ENCODE measurements at places on chromosomes 12 and 14.

DNA sequence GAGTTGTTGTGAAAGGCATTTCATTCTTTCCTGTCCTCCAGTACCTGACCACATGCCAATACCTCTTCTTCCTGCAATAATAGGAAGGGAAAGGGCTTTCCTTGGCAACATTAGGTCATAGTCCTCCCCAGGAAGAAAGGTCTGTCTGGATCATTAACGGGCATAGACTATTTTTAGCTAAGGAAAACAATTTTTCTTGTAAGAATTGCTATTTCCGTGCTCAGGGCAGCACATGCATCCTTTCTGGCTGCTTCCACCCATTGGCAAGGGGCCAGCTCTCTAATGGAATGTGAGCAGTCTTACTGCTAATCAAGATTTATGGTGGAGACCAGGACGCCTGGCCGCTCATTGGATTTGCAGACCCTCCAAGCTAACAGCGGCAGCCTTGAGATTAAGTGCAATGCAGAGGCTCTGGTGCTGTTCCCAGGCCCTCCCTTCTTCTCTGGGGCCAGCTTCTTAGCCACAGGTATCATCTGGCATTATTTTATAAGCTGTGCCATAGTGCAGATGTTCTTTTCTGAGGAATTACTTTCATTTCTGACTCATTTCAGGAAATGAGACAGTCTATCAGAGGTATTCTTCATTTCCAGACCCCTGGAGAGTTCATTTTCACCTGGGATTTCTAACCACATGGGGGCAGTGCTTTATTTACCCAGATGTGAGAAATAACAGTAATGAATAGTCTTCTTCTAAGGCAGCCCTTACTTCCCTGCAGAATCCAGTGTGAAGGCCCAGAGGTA, 52.9 kb downstream of the ANO6 start:
- DNase-seq, result peak; percentile 94

DNA sequence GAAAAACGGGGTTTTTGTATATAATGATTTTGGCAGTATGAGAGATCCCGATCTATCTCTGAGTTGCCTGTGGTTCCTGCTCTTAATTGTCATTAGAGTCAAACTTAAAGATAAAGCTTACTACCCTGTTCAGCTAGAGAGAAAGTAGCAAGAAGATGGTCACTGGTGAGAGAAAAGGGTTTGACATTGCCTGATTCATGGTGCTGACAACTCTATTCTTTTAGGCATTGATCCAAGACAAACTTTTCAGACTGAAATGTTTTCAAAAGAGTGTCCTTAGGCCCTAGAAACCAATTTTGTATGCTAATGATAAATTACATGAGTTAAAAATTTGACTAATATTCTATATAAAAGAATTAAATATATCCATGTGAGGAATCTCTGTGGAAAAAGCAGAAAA, 35.1 kb downstream of the PELI2 start:
- DNase-seq, result no peak

GRCh38 chr14:25150934-25151790, 101.2 kb upstream of the STXBP6 start:
- peak; percentile 87 for DNase-seq

DNA sequence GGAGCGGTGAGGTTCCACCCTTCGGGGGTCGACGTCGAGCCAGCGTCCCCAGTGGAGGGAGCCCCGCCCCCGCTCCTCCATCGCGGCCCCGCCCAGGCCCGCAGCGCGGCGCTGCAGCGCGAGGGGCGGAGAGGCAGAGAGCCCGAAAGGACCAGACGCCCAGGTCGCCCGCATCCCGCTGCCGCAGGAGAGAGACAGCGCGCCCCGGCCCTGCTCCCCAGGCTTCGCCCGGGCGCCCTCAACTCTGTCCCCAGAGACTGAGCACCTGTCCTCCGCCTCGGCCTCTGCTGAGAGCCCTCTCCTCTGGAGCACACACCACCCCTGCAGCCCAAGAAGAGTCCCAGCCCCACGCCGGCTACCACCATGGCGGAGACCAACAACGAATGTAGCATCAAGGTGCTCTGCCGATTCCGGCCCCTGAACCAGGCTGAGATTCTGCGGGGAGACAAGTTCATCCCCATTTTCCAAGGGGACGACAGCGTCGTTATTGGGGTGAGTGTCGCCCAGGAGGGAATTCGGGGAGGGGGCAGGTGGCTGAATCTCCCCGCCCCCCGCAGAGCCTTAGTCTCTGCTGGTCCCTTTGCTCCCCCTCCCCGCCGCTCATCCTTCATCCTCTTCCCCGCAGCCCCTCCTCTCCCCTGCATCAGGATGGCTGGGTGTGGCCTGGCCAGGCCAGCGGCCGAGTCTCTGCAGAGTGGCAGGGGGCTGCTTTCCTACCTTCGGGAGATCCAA, at the start of gene KIF5A:
Gene KIF5A (plus strand): TSS at position 136 of the 732 bp plus-strand sequence. CDS start 228 bp downstream, at position 364.
- peak; percentile 62 for DNase-seq

DNA sequence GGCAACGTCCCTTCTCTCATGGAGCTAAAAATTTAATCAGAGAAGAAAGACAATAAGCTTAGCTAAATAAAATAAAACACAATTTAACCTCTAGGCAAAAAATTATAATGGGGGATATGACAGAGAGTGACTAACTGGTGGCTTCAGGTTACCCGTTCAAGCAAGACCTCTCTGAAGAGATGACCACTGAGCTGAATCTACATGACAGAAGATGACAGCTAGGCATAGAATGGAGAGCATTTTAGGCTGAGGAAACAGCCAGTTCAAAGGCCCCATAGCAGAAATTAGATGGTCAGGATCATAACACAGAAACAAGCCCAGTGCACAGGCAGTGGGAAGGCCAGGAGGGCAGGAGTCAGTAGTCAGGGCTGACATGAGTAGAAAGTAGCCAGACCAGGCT, 1094.3 kb downstream of the VRK1 start:
- DNase-seq, result no peak

DNA sequence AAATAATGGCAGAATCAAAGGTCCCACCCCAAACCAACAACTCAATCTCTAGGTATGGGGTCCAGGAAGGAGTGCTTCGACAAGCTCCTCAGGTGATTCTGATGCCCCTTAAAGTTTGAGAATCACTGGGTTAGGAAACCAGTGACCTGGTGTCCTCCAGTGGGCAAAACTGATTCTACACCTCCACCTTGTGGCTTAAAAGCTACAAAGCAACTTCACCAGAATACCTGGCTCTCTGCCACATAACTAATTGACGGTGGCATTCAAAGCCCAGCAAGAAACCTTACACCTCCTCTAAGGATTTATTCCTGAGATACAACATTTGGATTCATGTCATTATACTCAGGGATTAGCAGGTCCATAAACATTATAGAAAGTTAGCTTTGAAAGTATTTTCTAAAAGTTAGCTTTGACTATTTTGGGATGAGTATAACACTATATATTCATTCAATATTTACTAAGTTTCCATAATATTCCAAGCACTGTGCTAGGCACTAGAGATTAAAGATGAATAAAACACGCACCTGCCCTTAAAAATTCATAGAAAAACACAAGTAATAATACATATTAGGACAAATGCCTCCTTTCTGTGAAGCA, 45.4 kb downstream of the DCAF5 start:
- peak; percentile 87 for DNase-seq

DNA sequence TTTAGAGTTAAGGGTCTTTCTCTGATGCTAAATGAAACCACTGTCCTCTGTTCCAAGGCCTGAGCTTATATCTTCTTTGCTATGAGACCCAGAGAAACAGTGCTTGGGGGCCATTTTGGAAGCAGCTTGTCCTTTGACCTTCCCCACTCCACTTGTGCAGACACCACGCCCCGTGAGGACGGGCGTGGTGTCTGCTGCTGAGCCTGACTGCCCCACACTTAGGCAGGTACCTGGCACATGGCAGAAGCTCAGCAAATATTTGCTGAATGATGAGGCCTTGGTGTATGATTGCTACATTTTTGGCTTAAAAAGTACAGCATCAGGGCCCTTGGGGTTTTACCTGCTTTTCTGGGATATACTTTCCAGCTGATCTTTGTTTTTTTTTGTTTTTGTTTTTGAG, 69.9 kb downstream of the RASSF3 start:
- DNase-seq, result no peak

- no peak for DNase-seq
Observed at GRCh38 chr14:65991104-65991503, 495.1 kb upstream of the CCDC196 start.

DNA sequence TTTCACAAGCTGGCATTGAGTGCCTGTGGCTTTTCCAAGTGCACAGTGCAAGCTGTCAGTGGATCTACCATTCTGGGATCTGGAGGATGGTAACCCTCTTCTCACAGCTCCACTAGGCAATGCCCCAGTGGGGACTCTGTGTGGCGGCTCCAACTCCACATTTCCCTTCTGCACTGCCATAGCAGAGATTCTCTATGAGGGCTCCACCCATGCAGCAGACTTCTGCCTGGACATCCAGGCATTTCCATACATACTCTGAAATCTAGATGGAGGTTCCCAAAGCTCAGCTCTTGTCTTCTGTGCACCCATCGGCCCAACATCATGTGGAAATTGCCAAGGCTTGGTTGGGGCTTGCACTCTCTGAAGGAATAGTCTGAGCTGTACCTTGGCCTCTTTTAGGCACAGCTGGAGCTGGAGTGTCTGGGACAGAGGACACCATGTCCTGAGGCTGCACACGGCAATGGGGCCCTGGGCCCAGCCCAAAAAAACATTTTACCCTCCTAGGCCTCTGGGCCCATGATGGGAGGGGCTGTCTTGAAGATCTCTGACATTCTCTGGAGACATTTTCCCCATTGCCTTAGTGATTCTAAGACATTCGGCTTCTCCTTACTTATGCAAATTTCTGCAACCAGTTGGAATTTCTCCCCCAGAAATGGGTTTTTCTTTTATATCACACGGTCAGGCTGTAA, 313.3 kb upstream of the SFSWAP start:
- no peak for DNase-seq

GRCh38 chr14:90574188-90575131, 177.6 kb downstream of the CALM1 start:
- no peak for DNase-seq

- no peak for DNase-seq
Observed at GRCh38 chr12:19830446-19830845, 391.2 kb downstream of the AEBP2 start.

DNA sequence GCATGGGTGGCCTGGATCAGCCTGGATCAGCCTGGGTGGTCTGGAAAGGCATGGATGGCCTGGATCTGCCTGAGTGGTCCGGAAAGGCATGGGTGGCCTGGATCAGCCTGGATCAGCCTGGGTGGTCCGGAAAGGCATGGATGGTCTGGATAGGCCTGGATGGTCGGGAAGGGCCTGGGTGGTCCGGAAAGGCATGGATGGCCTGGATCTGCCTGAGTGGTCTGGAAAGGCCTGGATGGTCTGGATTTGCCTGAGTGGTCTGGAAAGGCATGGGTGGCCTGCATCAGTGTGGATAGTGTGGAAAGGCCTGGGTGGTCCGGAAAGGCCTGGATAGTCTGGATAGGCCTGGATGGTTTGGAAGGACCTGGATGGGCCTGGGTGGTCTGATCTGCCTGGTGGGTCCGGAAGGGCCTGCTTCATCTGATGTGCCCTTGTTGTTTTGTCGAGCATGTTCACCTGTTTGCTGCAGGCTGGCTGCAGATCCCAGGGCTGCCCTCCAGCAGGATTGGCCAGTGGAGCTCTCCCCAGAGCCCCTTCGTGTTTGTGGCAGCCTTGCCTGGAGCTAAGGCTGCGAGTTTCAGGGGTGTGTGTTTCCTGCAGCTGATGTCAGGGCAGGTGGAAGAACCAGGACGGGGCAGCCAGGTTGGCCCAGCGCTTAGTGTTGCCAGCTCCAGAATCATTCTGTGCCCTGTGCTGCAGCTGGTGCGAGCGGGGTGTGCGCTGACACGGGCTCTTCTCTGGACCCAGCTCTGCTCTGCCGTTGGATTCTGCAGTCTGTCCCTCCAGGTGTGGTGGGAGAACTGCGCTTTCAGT, 19.3 kb upstream of the TEX22 start:
- DNase-seq, result no peak

GRCh38 chr14:94888121-94888520, 118.2 kb upstream of the GSC start:
- no peak for DNase-seq

- peak; percentile 44 for DNase-seq
Observed at GRCh38 chr14:46344327-46344937, 307.1 kb downstream of the RPL10L start.

DNA sequence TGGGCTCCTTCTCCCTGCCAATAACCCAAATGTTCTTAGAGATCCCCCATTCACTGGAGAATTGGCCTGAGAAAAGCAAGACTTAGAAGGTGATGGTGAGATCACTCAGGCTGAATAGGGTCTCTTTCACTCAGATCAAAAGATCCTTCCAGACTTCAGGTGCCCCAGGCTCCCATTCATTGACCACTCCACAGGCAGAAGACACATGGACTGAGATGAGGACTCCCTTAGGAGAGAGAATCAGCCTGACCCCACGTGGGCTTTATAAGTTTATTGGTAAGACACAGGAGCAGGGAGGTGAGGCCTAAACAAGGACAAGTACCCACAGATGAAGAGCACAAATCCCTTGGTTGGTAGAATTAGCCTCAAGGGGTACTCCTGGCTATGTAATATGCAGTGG, 6.1 kb upstream of the KRT72 start:
- DNase-seq, result no peak

DNA sequence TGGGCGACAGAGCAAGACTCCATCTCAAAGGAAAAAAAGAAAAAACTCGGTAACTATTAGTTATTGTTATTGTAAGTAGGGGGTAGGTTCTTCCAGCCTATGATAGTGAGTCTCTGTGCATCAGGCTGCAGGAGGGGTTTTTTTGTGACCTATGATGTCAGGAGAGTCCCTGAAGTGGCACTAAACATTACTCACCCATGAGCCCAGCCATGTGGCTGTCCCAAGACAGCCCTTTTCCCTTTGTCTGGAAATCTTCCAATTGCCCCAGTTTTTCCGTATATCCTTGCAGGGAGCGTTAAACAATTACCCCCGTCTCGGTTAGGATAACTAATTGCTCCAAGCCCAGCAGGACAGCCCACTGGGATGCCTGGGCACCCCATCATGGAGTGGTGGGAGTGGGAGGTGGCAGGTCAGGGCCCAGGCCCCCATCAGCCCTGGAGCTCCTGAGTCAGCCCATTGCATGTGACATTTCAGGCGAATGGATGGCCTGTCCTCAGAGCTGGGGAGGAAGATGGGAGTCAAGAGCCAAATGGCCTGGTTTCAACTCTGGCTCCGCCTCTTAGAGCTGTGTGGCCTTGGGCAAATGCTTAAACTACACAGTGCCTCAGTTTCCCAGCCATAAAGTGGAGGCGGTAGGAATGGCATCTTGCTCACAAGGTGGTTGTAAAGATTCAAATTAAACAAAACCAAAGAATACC, 16.4 kb downstream of the PHETA1 start:
- no peak for DNase-seq

GRCh38 chr12:9758119-9758518, 2.6 kb downstream of the CD69 start:
- no peak for DNase-seq

DNA sequence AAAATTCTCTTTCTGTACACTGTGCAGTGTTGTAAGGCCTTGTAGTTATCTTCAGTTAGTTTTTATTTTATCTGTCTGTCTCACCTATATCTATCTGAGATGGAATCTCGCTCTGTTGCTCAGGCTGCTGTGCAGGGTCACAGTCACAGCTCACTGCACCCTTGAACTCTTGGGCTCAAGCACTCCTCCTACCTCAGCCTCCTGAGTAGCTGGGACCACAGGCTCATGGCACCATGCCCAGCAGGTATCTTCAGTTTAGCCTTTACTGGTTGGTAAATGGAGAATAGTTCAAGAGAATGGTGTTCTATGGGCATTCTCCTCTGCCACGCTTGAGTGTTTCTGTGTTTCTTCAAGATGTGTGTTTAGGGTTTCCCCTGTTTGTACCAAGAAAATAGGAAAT, 13.6 kb downstream of the TULP3 start:
- DNase-seq, result no peak
